Ecto neural progenitor cell (in vitro differentiated cells): ENCODE measurements at places on chromosomes 1 and 21.

DNA sequence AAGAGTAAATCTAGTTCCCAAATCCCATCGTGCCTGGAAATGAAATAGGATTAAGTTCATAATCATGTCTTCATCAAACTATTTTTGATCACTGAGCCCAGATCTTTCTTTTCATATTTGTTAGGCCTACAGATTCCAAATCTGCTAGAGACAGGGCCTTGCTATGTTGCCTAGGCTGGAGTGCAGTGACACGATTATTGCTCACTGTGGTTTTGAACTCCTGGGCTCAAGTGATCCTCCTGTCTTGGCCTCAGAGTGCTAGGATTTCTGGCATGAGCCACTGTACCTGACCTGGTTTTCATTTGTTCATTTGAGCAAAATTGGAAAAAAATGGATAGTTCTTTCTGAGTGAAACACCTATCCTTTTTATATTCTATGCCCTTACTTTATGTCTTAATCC lies 28.0 kb upstream of the DIPK1A start:
- DNase-seq, result no peak

GRCh38 chr1:7013833-7014639 lies 228.8 kb downstream of the CAMTA1 start:
- no peak for DNase-seq

- DNase-seq, result no peak
These were observed 107.5 kb upstream of the HOOK1 start for GRCh38 chr1:59707178-59707791.

GRCh38 chr1:215566556-215567490 lies at the start of gene KCTD3:
Gene KCTD3 (plus strand): TSS chr1:215567304. CDS start chr1:215567686, 382 bp downstream.
- peak; percentile 91 for DNase-seq

DNA sequence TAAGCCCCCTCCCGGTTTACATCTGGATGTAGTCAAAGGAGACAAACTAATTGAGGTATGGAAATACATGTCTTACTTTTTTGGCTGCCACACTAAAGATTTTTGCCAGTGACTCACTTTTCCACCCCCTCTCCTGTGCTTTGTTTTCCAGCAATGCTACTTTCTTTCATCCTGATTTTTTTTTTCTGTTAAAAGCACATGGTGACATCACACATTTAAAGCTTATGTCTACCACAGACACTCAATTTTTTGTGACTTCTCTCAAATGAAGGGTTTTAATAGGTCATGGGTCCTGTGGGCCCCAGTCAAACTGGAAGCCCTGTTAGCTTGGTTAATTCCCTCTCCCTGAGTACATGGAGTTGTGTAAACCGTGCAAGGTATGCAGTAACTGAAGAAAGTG lies 2.2 kb downstream of the PPP1R8 start:
- DNase-seq, result no peak

DNA sequence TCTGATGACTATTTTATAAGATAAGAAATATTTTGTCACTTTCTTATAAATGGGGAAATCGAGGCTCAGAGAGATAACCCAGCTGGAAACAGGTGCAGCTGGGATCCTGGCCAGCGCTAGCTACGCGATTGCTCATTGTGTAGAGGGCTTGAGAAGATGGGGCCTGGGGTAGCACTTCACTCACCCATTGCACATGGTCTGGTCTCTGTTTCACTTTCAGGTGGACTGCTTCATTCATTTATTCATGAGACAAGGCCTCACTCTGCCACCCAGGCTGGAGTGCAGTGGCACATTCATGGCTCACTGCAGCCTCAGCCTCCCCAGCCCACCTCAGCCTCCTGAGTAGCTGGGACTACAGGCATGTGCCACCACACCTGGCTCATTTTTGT lies 23.8 kb downstream of the UBE4B start:
- no peak for DNase-seq

GRCh38 chr1:172930142-172930541 lies 120.6 kb downstream of the TNFSF18 start:
- no peak for DNase-seq
